ENCODE measurements at places on chromosomes 6 and 20.

DNA sequence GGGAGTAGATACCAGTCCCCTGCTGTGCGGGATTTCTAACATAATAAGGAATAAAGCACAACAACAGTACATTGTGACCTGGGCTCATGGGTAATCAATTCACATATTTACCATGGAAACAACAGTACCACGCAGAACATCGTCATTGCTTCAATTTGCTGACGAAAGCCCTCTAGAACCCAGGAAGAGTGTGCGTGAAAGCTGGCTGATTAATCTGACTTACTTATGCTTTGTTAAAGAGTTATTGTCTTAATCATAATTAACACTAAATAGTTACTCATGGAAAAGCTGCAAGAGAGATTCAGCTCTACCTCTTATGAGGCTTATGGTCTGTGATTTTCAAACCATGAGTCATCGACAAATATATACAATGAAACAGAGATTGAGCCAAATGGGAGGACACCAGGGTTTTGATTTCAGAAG, 644.3 kb upstream of the AGPAT4 start:
- no peak for DNase-seq

GRCh38 chr20:16474363-16474762, 98.9 kb downstream of the KIF16B start:
- DNase-seq, result no peak

- DNase-seq, result no peak
These were observed 23.1 kb upstream of the RPN2 start for GRCh38 chr20:37155987-37156386.

DNA sequence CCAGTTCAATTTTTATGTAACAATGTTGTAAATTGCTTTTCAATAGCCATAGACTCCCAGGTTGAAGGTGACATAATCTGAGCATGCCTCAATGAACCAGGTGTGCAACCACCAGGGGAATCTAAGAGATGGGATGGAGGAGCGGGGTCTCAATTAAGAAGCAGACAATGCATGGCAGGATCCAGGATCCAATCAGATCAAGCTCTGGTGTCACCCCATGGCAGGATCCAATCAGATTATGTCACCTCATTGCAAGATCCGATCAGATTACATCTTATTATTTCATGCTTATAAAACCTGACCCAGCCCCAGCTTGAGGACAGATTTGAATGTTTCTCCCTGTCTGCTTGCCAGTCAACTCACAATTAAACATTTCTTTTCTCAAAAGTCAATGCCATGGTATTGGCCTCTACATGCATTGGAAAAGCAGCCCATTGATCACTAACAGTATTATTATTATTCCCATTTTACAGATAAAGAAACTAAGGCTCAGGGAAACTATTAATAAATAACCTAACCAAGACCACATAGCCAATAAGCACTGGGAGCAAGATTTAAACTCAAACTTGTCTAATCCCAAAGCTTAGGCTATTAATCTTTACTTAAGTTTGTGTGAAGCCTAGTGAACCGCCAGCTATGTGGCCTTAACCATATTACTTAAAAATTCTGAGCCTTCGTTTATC, 14.3 kb upstream of the SIRT5 start:
- no peak for DNase-seq

DNA sequence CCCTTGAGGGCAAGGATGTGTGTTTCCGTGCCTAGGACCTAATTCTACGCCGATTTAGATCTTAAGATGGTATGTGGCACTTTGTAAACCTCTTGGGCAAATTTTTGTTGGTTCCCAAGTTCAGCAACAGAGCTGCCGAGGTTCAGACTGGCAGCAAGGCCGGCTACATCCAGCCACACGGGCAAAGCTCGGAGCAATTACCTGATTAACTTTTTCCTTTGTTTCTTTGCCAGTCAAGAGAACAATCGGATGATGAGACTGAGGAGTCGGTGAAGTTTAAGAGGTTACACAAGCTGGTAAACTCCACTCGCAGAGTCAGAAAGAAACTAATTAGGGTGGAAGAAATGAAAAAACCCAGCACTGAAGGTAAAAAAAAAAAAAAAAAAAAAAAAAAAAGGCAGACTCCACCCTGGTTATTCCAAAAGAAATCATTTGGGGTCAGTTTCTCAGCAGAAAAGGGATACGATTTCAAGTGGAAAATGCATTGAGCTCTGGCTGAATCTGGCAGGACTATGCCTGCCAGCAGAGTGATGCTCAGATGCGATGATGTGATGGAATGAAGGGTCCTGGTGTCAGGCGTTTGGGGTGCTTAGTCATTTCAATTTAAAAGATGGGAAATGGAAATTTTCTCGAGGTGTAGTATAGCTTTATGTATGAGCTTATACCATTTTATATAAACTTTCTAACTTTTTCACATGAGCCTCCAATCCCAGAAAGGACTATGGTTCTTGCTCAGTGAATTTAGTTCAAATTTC, 171.6 kb downstream of the SASH1 start:
- DNase-seq, result no peak

- DNase-seq, result no peak
These were observed 254.0 kb downstream of the GMDS start for GRCh38 chr6:1991332-1991878.

DNA sequence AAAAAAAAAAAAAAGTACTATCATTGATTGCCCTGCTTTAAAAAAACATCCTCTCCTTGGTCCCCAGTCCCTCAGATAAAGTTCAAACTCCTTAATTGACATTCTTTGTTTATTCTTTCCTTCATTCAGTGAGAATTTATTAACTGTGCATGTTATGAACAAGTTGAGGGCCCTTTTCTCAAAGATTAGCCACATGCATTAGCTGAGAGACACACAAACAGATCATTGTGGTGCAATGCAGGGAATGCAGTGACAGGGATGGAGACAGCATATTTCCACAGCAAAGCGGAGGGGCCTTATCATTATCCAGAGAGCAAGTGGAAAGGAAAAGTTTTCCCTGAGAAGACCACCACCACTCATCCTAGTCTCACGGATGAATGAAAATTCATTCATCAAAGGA, 21.9 kb upstream of the IPCEF1 start:
- DNase-seq, result no peak

- no peak for DNase-seq
These were observed 29.7 kb downstream of the GJA1 start for GRCh38 chr6:121465101-121465500.

DNA sequence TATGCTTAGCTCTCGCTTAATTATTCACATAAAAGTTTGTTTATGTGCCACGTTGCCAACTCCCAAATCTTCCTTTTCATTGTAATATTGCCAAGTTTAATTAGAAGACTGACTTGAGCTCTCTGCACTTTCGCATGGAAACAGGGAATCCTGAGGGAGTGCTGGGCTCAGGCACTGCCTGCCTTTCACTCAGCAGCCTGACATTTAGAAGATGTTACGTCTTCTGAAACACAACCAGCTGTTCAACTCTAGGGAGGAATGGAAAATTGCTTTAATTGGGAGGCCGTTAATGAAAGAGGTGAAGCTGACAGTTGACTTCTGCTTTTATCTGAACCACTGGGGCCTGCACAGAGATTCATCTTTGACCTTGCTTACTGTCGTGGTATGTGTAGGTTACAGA, 77.4 kb upstream of the MTHFD1L start:
- no peak for DNase-seq

DNA sequence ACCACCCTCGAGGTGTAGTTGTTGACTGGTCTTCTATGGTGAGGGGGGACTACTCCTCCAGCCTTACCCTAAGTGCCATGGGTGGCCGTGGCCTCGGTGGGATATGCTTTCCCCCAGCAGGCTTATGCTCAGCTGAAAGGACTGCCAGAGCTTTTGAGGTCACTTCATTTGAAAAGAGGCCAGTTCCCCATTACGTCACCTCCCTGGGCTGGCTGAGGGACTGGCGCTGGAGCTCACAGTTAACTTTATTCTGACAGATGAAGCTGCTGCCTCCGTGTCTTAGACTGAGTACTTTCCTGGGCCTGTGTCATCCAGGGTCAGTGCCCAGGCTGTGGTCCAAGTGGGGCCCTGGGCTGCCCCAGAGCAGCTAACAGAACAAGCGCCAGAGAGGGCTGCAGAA, 42.8 kb upstream of the PCMTD2 start:
- DNase-seq, result peak; percentile 85

- DNase-seq, result no peak
These were observed 13.8 kb upstream of the VIP start for GRCh38 chr6:152736687-152737273.

DNA sequence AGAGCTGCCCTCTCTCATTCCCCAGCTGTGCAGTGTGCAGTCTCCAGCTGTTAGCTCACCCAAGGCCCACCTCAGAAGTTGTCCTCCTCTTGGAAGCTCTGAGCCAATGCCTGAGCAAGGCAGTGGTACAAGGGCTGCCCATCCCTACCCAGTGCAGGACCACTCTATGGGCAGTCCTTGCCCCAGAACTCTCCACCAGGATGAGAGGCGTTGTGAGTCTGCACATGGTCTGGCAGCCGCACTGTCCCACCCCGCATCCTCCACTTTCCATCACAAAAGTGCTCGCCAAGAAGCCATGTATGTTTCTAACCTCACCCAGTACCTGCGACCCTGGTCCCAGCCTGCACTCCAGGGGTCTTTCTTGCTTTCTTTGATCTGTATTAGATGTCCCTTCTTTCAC, 175.1 kb upstream of the PMEPA1 start:
- no peak for DNase-seq

- no peak for DNase-seq
These were observed 120.9 kb upstream of the RPS6KA2 start for GRCh38 chr6:166747644-166748595.

- DNase-seq, result no peak
These were observed 48.1 kb downstream of the NOL4L start for GRCh38 chr20:32536851-32537656.

DNA sequence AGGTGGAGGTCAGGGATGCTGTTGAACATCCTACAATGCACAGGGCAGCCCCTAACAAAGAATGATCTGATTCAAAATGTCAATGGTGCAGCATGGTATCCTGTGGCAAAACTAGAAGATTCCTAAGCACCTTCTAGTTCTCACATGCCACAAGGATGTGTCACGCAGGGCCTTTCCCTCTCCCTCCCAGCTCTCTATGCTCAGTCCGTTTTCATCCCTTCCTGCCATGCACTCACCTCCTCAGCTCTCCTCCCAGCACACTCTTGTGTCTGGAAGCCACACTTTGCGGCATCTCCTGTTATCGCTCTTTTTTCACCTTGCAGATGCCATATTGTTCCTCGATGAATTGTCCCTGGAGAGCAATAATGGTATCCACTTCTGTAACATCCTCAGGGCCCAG, 263.4 kb downstream of the CDC5L start:
- no peak for DNase-seq

DNA sequence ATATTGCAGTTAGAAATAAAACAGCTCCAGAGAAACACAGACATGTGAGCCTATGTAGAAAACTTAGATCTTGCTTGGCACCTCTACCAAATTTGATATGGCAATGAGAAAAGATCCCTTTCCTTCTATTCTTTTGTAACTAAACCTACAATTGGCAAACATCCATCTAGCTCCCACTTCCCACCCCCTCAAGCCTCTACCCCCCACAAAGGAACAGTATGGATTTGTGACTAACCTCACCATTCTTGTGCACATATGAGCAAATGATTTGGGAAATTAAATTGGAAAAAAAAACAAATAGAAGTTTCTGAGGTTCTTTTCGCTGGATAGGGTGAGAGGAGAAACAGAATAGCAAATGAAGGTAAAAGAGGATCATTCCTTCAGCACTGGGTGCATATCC, 85.8 kb upstream of the TIAM2 start:
- DNase-seq, result no peak

- DNase-seq, result peak; percentile 85
These were observed 66.2 kb downstream of the SLC22A23 start for GRCh38 chr6:3390698-3391097.

DNA sequence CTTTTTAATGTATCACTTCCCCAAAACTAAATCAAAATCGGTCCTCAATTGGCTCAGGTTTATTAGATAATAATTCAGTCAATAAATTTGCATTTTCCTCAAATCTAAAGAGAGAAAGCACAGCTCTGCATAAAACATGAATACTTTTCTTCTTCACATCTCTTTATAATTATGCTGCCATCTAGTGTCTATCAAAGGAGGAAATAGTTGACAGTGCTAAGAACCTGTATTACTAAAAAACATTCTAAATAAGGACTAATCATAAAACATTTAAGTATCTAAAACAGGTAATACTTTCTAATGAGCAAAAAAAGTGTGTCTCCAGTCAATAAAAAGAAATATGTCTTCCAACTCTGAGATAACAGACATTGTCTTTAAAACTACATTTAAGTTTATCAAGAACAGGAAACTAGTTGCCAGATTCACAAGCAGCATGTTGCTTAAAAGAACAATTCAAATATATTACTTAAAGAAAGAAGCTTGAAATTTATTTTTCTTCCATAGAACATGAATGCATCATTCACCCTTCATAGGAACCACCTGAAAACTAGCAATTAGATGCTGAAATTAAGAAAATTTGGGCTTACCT, 56.5 kb upstream of the DST start:
- no peak for DNase-seq

DNA sequence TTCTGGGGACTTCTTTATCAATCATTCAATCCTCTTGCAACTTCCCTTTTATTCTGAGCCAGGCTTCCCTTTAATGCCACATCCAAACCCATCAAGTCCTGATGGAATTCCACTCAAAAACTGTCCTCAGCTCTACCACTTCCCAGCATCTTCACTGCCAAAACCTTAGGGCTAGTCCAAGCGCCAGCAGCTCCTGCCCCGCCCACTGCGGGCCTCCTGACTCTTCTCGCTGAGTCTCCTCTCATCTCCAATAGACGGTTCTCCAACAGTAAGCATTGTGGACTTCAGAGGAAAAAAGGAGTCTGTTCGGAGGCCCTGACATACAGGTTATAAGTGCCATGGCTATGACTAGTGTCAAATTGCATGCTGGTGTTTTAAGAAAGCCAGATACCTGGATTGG, 38.7 kb upstream of the CNKSR3 start:
- no peak for DNase-seq

DNA sequence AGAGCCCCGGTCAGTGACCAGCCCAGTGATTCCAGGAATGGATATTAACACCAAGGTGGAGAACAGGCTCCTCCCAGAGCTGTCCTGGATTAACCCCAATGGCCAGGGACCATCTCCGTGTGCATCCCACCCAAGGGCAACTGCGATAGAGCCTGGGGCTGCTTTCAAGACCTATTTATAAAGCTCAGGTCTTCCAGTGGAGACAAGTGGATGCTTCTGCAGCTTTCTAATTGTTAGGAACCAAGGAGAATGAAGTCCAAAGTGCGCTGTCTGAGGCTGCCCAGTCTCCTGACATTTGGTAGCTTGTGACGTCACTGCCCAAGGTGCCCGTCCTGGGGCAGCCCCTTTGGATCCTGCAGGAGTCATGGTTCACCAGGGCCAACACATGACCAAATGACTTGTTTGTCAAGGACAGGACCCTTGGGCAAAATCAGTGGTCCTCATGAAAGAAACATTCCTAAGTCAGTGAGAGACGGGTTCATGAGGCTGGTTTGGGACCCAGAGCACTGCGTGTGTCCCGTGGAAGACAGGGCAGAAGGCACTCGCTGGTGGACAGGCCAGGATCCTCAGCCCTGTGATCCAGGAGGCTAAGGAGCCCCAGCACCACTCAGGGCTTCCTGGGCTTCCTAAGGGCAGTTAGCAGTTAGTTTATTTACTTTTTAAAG, 174.9 kb downstream of the ANKRD60 start:
- no peak for DNase-seq

GRCh38 chr20:17867131-17867925, 101.3 kb downstream of the SNX5 start:
- no peak for DNase-seq

Data from right cardiac atrium (tissue), 5 donors.